ENCODE measurements at places on chromosomes 6 and 20. TPM values are rescaled to one million over a fixed set of nuclear protein-coding genes. Genes with fewer than 3 reads are reported as not detected.

DNA sequence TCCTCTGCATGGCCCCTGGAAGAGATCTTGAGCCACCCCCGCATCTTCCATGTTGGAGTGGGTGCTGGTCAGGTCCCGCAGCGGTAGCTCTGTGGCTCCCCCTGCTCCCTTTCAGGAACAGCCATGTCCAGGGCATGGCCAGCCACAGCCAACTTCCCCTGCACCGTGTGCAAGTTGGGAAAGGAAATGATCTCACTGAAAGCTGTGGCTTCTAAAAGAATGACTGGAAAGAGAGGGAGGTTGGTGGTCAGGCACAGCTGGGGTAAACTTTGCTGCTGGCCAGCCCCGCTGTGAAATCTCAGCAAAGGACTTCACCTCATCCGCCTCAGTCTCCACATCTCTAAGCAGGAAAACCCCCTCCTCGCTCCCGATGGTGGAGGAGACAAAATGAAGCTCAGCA lies 153.6 kb upstream of the CST7 start:
- no peak for DNase-seq

DNA sequence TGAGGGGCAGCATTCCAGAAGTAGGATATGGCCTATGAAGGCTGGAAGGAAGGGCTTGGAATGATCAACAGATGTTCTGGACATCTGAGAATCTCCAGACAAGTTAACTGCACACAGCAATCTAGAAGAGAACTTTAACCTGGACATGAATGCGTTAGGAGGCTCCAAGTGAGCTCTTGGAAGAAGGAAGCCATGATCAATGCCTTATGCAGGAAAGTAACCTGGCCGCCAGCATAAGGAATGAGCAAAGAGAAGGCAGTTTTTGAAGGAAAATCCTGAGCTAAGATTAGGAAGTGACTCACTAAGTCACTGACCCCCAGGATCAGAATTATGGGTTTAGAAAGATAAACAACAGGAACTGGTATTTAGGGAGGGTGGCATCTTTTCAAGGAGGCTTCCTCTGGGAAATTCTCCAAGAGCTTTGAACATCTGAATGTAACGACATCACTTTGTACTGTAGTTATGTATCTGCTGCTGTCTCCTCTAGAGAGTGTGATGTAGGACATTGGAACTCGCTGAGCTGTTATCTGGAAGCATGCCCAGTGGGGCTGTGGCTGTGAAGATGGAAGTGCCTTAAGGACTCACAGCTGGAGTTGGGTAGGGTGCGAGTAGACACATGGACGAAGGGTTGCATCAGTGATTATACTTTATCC lies 236.8 kb downstream of the PACRG start:
- no peak for DNase-seq

GRCh38 chr6:64294034-64294433 lies 658.4 kb downstream of the PHF3 start:
- DNase-seq: no peak

- DNase-seq: no peak
Observed at GRCh38 chr6:1407499-1407990, 18.2 kb downstream of the FOXF2 start.

DNA sequence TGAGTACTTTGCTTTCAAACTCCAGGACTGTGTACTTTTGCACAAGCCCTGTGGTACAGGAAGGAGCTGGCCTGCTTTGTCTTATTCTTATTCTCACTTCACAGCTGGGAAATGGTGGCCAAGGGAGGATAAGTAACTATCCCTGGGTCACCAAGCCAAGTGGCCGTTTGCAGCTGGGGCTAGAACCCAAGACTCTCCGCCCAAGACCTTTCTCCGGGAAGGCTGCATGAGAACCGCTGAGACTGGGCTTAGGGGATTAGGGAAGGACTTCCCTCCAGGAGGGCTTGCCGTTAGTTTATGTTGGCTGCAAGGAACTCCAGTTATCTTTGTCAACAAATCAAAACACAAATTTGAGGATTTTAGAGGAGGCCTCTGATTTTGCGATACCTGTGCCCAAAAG lies 343.2 kb upstream of the RNF24 start:
- no peak for DNase-seq

GLP1R gene
- 2.7 TPM for polyA plus RNA-seq

SMOC2 gene
- polyA plus RNA-seq: 8.5 TPM

Measured in H1 (cell line).